ENCODE measurements at places on chromosomes 16 and 17.

DNA sequence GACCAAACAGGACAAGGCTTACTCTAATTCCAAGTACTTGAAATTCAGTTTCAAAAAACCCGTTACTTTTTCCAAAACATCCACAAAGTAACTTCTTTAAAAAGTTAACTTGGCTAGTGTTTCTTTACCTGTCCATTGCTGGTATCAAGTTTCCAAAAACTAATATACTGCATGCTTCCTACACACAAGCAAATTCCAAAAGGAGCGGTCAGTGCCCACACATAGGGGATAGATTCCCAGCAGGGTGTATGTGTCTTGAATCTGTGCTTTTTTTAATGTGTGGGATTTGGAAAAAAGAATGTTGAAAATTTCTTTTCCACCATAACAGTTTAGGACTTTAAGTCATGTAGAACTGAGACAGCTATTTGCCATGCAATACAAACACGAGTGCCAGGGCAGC lies 367.8 kb upstream of the SOX9 start:
- no peak for DNase-seq

DNA sequence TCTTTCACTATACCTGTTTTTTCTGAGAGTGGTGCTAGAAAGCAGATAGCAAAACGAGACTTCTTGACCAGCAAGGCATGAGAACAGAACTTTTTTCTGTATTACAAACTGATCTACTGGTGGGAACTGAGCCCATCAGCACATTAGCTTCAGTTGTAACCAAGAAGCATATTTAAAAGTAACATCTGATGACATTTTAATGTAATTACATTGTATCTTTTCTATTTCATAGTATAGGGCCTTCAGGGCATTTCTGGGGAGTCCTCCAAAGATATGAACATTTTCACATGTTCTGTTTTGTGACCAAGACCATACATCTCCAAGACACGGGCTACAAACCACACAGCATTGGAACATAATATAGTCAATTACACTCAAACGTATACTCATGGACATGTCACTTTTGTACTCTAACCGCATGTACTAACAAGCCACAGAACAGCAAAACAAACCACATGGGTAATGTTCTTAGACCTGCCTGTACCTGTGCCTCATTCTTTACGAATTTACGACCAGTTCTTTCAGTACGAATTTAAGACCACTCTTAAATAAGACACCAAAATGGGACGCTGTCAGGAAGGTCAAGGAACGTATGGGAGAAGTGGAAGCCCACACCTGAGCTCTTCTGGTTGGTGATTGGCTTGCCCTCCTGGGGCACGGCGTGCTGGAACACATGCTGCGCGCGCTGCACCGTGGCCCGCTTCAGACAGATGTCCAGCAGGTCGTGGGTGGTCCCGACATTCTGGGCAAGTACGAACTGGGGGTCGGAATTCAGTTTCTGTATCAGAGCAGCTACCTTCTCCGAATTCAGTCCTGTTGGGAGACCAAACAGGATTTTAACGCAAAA lies 825 bp downstream of the BLMH start:
- DNase-seq, result peak; percentile 28

- no peak for DNase-seq
Measured at GRCh38 chr17:79899584-79899983, 60.3 kb upstream of the CBX4 start.

DNA sequence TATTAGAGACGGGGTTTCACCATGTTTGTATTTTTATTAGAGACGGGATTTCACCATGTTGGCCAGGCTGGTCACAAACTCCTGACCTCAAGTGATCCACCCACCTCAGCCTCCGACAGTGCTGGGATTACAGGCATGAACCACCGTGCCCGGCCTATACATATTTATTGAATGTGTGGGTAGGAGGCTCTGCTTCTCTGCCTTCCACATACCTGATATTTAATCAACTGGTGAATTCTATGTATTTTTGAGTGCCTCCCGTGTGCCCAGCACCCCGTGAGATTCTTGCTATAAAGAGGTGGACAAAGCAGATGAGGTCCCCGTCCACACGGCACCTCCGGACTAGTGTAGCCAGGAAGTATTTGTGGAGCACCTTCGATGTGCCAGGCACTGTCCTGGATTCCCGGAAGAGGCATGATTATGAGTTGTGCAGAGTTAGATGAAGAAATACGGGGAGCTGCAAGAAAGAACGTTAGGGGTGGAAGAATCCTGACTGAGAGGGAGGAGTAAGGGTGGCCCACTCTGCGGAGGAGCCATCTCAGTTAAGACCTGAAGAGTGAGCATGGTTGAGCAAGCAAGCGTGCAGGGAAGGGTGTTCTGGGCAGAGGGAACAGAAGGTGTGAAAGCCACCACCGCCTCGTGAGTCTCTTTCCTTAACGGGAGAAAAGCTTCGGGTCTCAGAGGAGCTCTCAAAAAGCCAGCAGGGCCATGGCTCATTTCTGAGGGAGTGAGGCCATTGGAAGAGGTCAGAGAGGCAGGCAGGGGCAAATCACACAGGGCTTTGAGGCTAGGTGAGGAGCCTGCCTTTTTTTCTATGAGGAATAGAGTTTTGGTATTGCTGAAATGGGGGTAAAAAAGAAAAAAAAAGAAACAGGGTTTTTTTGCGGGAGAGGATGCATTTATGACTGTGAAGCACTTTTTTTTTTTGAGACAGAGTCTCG lies 21.2 kb downstream of the CRISPLD2 start:
- DNase-seq, result no peak
